Adipocyte (in vitro differentiated cells): ENCODE measurements at places on chromosomes 4 and X.

DNA sequence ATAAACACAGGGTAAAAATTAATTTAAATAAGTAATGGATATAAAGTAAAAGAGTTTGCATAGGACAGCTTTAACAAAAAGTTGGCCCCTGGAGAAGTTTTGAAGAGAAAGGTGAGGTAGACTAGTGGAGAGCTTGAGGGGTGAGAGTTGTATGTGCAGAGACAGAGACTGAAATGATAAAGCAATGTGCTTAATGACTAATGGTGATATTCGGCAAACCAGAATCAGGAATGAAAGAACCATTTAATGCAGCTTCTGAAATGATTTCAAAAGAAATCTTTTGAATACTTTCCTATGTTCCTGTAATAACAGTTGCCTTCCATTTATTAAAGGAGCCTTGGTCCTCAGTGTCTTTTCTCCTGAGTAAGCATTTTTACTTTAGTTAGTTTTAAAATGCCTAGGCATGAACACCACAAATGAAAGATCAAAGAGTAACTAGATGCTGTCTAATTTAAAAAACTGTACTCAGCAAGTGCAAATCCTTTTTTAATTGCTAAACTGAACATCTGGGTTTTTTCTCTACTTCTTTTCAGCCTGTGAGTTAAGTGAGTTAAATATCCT lies 28.5 kb downstream of the CAMK2D start:
- no peak for DNase-seq

GRCh38 chrX:49243166-49243565 lies 7.9 kb downstream of the CCDC22 start:
- DNase-seq, result no peak

DNA sequence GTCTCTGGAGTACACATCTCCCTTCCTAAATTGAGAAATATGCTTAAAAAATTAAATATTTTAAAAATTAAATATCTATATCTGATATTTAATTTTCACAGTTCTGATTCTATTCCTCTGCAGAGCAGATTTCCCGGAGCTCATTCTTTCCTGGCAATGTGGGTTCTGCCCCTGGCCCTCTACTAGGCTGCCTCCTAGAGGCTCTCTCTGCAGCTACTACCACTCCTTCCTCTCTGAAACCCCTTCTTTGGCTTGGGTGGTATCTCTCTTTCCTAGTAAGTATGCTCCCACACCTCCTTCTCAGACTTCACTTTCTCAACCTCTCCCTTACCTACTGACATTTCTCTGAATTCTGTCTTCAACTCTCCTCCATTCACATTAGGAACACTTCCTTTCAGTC lies 45.3 kb downstream of the RPGR start:
- peak; percentile 34 for DNase-seq

GRCh38 chr4:109703664-109704361 lies 568 bp upstream of the CASP6 start:
- peak; percentile 24 for DNase-seq

GRCh38 chr4:73693811-73694210 lies 46.6 kb upstream of the CXCL8 start:
- DNase-seq, result peak; percentile 58

DNA sequence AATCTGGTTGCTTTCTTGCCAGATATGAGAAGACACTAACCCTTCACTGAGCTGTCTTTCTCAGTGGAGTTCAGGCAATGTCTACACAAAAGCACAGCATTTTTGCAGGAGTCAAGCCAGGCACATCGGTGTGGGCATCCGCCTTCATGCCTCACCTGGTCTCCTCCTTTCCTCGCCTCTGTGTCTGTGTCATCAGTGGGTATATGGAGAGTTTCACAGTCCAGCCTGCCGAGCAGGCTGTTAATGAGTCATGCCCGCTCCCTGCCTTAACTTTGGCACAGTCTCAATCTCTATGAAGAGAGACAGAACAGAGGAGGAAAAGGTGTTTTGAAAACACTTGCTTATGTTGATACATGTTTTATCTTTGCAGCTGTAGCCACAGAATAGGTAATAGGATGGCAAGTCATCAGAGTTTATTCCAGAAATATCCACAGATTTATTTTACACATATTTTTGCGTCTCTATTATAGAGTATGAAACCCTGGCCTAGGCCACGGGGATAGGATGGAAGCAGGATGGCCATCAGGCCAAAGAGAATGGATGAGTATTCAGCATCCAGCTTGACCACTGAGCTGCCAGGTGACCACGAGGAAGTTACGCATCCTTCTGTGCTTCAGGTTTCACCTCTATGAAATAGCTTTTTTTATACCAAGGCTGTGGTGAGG lies 32.8 kb upstream of the MAML3 start:
- DNase-seq, result peak; percentile 60

DNA sequence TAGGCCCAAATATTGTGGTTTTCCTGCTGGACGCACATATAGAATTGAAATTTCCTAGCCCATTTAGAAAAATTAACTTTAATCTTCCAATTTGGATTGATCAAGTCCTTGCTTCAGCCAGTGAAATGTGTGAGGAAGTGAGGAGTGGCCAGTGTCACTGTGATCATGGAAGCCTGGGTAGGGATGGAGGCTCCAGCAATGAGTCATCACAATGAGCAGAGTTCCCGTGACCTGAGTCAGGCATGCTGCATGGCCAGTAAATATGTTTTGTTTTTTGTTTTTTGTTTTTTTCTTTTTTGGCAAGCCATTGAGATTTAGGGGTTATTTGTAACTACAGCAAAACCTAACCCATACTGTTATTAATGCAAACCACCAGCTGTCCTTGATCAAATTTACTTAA lies 52.1 kb downstream of the IDS start:
- DNase-seq, result peak; percentile 33

DNA sequence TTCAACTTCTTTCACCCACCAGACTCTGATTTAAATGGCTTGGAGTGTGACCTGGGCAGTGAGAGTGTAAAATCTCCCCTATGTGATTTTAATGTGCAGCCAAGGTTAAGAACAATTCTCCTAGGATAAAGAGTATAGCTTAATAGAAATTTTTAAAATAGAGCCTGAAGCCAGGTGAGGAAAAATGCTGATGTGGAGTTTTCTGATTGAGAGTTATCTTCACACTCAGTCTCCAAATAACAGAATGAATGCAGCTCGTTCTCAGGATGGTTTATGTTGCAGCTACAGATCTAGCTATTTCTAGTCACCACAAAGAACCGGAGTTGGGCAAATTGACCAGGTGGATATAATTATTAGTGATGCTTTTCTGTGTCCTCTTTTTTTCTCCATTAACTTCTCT lies 70.7 kb downstream of the MOSPD2 start:
- DNase-seq, result no peak
